Effector memory CD8-positive, alpha-beta T cell (primary cell): ENCODE measurements at places on chromosomes 7 and 10.

- no peak for DNase-seq
Measured at GRCh38 chr7:57646219-57646900, 196.4 kb downstream of the ZNF716 start.

DNA sequence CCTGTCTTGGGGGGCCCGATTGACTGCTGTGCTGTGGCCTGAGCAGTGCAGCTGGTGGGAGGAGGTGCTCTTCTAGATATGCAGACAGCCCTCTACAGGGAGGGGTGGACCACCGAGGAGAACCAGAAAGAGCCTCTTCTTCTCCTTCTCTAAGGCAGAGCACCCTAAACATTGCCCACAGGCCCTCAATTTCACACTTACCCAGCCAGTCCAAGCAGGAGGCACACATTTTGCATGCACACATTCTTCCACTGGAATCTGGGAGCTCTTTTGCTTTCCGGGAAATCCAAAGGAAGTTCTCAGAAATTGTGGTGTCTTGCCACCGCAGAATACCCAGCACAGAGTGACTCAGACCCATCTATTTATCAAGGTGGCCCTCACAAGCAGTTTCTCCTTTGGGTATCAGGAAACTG lies 45.8 kb downstream of the EEPD1 start:
- DNase-seq: no peak

DNA sequence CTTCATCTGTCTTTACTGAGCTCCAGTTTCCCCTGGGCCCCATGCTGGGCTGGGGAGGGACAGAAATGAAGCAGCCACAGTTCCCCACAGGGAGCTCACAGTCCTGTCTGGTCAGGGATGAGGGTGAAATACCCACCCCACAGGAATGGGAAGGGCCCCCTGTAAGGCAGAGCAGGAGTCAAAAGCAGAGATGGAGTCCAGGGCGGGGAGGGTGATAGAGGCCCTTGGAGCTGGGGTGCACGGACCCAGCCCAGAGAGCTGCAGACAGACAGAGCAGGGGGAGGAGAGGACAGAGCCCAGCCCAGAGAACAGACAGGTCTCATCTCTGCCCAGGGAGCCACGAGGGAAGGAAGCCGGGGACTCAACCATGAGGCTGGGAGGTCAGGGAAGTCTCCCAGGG lies 34.9 kb upstream of the ZNF488 start:
- no peak for DNase-seq

DNA sequence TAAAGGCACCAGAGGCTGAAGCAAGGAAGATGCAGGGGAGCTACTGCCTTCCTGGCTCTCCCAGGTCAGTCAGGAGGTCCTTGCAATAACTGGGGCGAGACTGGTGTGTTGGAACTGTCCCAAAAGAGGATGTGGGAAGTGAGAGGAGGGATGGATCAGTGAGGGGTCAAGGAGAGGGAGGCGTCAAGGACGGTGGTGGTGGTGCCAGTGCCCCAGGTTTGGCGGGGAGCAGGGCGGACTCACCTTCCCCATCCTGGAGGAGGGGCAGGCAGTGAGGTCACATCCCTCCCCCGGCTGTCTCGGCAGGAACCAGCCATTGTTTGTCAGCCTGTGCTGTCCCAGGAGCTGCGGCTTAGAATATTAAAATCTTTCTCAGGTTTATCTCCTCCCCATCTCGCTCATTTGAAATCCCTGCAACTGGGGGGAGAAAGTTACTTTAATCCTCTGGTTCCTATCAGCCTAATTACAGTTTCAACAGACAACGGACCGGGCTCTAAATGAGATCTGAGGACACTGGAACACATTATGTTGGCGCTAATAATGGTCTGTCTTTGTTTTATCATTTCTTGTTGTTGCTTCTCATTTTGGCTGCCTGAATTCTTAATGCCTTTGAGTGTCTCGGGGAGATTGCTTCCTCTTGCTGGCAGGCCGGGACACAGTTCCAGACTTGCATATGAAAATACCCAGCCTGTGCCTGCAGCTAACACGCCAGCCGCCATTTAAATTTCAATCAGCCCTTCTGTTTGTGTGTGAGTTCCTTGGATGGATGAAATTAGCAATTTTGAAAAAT lies 387.5 kb downstream of the RPS24 start:
- DNase-seq: no peak

DNA sequence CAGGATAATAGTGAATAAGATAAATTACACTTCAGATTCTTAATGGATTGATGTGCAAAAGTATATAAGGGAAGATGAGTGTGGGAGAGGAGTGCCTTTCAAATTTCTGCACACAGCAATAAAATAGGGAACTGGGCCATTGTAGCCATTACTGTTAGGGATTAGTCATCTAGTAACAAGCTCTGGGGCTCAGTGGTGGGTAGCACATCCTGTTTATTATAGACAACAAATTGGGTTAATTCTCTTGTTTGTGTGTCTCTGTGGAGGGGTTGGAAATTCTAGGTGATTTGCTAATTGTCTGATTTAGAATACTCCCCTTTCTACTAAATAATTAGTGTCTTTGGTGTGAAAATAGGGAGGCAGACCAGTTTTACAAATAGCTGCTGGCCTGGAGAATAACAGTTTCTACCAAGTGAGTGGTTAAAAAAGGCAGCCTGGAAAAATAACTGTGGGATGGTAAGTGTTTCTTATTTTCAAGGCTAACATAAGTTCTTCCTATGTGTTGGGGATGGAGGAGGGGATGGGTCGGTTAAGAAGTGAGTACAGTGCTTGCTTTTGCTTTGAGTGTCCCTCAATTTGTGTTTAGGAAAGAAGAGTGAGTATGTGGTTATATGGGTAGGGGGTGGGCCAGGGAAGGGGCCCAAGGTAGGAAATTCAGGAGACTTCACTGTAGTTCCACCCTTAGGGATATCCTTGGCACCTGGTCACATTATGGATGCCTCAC lies 43.3 kb upstream of the TMEM248 start:
- DNase-seq: no peak

DNA sequence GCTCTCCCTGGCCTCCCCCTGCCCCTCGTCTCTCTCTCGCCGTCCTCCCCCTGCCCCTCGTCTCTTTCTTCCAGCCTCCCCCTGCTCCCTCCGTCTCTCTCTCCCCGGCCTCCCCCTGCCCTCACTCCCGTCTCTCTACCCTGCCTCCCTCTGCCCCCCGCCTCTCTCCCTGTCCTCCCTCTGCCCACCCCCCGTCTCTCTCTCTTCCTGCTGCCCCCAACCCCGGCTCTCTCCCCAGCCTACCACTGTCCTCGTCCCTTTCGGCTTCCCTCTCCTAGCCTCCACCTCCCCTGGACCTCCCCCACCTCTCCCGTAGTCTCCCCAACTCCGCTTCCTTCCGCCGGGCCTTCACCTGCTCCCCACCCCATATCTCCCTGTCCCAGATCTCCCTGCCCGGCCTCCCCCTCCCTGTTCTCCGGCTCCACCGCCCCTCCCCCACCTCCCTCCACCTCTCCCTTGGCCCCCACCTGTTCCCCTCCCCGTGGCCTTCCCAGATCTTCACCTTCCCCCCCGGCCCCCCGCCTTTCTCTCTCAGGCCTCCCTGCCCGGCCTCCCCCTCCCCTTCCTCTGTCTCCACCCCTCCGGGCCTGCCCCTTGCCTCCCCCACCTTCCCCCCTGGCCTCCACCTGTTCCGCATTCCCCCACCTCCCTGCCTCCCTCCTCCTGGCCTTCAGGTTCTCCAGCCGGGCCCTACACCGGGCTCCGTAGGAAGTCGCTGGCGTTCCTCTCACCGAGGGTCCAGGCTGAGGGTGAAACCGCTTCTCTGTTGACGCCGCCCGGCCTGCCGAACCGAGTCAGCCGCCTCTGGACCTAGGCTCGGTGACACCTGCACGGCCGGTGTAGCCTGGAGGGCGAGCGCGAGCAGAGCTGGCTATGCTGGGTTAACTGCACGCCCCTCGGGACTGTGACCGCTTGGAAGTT lies 1.2 kb downstream of the GET4 start:
- no peak for DNase-seq

- DNase-seq: no peak
Measured at GRCh38 chr10:3107426-3107961, 40.1 kb downstream of the PFKP start.

DNA sequence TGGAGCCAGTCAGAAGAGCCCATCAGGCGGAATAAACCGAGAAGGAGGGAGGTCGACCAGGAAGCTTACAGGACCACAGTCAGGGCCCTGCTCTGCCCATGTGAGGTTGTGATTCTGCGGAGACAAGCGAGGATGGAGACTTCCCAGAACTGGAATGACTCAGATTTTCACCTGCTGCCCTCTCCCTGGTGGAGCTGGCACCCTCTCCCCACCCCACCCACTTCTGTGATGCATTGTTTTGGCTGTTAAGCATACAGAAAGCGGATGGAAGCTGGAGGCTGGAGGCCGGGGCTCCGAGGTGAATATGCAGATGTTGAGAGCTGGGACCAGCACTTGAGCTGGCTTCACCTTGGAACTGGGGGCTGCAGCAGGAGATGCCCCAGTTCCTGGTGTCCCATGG lies 57.4 kb downstream of the NPTX2 start:
- DNase-seq: no peak

DNA sequence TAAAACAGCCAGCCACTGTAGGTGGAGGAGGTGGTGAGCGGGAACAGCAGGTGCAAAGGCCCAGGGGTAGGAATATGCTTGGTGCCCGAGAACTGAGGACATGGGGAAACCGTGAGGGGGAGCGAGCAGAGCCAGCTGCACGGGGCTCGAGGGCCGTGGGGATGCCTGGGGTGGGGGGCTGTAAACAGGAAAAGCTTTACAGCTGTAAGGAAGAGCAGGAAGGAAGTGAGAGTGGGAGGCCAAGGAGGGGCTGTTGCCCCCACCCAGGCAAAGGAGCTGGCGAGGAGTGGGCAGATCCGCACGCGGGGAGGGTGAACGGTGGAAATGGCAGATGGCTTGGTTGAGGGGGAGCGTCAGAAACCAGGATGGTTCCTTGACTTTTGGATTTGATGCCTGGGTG lies 34.4 kb downstream of the ZMIZ1 start:
- no peak for DNase-seq

GRCh38 chr10:20919481-20919880 lies 22.4 kb upstream of the NEBL start:
- no peak for DNase-seq
